ENCODE measurements at places on chromosomes 1 and 21.

- peak; percentile 60 for DNase-seq
These were observed 24.4 kb downstream of the SLC66A1 start for GRCh38 chr1:19336543-19336942.

DNA sequence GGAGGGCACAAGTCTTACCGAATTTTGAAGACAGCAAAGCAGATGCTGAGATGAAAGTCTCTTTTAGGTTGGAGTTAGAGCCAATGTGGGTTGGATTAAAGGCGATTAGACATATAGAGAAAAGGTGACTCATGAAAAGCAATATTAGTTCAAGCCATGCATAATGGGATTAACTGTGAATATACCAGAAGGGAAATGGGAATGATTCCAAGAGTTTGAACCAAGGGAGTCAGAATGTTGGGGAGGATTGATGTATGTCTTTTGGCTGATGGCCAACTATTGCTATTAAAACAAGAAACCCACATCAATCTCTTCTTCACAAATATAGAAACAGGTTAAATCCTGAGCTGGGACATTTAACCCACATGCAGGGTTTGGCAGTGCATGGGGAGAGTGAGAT is 1.2 kb downstream of the HMGCS2 start:
- no peak for DNase-seq

GRCh38 chr21:38533887-38534286 is 35.6 kb upstream of the ERG start:
- DNase-seq, result no peak

DNA sequence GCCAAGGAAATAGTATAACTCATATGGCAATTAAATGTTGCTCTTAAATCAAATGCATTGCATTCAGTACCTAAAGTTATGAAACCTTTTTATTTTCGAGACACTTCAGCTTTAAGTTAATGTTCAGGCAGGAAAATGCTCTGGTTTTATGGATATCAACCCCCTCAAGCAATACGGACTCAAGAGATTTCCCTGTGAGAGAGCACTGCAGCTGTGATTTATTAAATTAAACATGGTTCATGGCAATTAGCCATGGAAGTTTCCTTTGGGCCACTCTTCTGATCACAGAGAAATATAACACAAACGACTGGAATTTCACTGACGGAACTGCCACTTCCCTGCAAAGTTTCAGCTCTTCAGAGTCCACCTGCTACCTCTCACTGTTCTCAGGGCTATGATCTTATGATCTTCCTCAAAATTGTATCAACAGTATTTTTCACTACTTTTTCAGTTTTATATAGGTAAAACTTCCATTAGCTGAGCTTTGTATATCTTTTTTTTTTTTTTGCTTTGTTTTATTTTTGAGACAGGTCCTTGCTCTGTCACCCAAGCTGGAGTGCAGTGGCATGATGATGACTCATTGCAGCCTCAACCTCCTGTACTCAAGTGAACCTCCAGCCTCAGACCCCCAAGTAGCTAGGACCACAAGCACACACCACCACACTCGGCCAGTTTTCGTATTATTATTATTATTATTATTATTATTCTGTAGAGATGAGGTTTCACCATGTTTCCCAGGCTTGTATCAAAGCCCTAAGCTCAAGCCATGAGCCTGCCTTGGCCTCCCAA is 923.1 kb upstream of the TMPRSS15 start:
- DNase-seq, result no peak

- DNase-seq, result no peak
These were observed 20.7 kb downstream of the NR5A2 start for GRCh38 chr1:200048244-200048643.

DNA sequence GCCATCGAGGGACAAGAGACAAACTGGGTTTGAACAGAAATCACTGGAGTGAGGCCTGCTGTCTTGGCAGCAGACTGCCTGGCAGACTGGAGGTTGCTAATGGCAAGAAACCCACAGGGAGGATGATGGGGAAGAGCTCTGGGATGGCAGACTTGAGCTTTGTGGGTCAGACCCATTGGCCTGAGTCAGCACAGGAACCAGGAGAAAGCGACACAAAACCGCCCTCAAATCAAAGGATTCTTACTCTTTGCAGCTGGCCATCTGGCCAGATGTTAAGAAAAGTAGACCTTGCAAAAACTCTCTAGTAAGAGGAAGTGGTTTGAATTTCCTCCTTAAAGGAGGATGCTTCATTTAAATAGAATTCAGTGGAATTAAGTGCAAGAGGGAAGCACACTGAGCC is 195.2 kb upstream of the JUN start:
- DNase-seq, result no peak

DNA sequence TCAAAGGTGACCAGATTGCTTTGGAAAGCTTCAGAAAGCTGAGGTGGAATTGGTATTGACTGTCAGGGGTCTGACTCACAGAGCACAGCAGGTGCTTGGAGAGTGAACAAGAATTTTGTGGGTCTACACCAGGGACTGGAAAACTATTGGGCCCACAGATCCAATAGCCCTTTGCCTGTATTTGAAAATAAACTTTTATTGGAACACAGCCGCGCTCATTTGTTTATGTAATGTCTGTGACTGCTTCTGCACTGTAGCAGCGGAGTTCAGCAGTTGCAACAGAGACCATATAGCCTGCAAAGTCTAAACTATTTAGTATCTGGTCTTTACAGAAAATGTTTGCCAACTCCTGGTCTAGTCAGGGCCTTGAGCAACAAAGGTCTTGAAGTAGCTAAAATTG is 315.6 kb downstream of the NFIA start:
- DNase-seq, result no peak

DNA sequence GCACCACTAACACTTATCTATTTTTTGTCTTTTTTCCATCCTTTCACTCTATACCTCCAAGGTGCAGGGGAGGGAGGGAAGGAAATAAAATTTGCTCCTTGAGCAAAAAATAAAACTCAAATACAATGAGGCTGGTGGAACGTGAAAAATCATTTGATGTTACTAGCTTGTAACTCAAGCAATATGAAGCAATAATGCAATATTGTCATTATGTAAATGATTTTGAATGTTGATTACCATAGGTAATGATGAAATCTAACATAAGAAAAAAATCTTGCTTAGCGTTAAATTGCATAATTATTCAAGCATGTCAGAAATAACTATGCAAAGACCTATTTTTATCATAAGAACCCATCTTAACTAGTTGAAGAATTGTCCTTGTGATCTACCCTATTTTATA is 277.7 kb downstream of the KCTD3 start:
- DNase-seq, result no peak

DNA sequence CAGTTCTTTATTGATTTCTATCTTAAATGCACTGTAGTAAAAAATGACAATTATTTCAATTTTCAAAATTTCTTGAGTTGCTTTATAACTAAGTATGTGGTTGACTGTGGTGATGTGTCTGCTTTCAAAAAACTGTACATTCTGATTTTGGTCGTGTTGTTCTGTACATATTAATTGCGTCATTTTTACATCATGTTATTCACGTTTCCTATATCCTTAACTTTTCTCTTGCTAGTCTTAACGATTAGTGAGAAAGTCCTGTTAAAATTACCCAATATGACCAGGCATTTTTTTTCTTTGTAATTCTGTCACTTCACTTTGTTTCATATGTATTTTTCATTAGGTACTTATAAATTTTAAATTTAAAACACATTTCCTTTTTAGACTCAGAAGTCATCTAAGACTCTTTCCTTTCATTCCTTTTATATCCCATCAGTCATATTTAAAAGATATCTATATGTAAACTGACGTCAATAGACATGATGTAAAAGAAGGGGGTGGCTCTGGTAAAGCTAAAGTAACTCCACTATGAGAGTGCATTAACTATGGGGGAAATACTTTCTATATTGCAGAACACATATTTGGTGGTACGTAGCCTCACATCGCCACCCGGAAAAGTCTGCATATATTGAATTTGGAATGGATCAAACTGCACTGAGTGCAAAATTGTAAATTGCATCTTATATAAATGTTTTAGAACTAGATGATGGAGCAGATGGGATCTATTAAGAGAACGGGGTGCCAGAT is 1.1 kb upstream of the COA6 start:
- DNase-seq, result no peak

GRCh38 chr1:94942171-94943128 is 15.5 kb upstream of the CNN3 start:
- no peak for DNase-seq

DNA sequence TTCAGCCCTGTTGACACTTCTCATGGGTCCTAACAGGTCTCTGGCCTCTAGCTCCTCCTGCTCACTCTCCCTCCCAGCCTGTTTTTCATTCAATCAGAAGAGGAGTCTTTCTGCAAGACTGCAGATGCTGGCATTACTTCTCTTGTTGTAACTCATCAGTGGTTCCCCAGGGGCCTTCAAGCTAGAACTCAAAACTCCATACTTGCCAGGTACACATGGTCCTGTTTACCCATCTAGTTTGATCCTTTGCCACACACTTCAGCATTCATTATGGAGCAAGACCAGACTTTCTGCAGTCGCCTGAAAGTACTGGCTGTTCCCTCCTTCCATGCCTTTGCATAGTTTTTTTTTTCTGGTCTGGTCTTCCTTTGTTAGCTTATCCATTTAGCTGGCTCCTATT is 47.9 kb downstream of the SERBP1 start:
- DNase-seq, result no peak

DNA sequence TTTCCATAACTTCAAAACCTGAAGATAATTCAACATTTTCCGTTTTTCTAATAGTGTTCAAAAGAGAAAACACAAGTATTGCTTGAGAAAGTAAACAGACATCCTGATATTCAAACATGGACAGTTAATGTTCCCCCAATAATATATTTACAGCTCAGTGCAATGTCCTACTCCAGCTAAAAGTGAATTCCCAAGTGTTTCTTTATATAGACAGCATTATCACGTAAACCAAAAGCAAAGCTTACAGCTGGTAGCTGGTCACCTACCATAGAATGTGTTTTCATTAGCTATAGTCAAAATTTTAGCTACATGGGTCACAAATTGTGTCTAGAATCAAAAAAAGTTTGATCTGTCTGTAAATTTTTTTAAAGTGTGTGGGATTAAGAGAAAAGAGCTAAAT is 34.9 kb downstream of the WLS start:
- DNase-seq, result no peak

- DNase-seq, result no peak
These were observed 34.2 kb downstream of the AHDC1 start for GRCh38 chr1:27569506-27570291.

GRCh38 chr1:72670902-72671301 is 388.6 kb upstream of the NEGR1 start:
- no peak for DNase-seq

DNA sequence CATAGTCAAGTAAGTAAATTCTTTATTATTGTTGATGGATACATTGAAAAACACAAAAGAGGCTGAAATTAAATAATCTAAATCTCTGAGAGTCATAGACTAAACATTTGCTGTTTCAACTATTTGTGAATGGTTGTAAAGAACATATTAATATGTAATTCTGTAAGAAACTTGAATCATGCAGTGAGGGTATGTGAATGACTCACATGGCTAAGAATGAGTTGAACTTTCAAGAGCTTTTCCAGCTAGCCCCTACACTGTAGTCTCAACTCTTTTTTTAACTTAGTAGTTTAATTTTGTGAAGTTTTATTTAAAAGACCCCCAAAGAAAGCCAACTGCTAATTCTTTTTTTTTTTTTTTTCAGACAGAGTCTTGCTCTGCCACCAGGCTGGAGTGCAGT is 588.1 kb downstream of the DPYD start:
- no peak for DNase-seq

- no peak for DNase-seq
These were observed 147.6 kb upstream of the CAMK1G start for GRCh38 chr1:209435654-209436566.

GRCh38 chr21:44923480-44924084 is 2.9 kb upstream of the ITGB2 start:
- no peak for DNase-seq

- DNase-seq, result no peak
These were observed 80.5 kb upstream of the SOX13 start for GRCh38 chr1:203992440-203992839.
